ENCODE measurements at places on chromosomes 12 and 14.
A peak's percentile ranks its signal among the peaks of the same experiment; 100 is the strongest.

DNA sequence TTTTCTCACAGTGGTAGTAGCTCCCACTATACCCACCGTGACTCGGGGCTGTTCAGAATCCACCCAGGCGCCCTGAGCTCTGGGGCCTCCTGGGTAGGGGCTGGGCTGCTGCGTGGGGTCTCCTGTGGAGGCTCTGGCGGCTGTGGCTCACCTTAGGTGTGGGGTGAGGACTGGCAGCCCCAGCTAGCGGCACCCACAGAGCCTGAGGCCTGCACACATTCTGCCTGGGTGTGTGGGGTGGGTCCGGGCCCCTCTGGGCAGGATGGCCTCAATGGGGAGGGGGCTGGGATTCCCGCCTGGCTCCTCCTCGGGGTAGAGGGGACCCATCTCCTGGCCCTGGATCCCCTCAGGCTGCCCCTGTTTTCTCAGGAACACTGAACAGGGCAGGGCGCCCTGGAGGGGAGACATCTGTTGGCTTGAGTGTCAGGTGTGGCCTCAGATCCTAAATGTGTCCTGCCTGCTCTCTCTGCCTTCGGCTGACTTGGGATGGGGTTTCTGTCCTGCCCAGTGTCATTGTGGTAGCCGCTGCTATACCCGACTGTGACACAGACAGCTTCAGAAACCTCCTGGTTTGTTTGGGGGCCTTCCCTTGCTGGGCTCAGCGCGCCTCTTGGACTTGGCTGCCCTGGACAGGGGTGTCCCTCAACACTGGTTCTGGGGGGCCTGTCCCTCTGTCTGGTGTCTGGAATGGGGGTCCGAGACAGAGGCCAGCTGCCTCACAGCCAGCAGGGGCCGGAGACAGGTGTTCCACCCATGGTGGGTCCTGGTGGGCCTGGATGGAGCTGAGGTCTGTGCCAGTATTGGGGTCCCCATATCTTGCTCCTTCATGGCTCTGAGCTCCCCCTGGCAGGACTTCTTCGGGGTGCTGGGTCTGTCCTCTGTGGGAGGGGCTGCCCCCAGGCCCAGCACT, 354.9 kb downstream of the TMEM121 start:
- DNase-seq: no peak

GRCh38 chr14:96090441-96091148, 51.4 kb downstream of the C14orf132 start:
- DNase-seq: no peak

GRCh38 chr12:49296034-49296835, 1.3 kb downstream of the PRPH start:
- DNase-seq: no peak

DNA sequence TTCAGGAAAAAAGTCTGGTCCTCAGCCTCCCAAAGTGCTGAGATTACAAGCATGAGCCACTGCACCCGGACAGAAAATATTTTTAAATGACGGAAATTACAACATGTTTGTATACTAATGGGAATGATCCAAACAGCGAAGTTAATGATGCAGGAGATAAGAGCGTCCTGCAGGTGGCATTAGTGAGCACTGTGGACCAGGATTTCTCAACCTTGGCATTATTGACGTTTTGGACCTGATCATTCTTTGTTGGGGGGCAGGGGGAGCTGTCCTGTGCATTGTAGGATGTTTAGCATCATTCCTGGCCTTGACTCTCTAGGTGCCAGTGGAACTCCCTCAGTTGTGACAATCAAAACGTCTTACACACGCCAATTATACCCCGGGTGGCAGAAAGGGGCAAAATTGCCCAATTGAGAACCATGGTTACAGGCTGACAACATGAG, 34.1 kb downstream of the SCFD1 start:
- DNase-seq: no peak

GRCh38 chr12:104751120-104751519, 207.0 kb downstream of the SLC41A2 start:
- DNase-seq: no peak

DNA sequence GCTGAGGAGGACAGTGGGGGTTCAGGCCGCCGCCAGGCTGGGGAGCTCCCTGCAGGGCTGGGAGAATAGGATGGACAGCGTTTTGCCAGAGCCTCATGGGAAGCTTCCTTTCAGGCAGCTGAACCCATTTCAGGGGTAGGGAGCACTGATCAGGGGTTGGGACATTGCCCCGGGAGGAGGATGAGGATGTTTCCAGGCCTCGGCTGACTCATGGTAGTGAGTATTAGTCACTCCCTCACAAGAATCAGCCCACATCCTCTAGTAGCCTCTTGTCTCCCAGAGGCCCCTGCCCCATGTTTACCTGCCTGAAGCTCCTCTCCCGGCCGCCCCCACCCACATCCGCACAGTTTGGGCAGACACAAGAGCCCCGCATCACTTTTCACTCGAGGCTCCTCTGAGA, 89.8 kb downstream of the ZFP36L1 start:
- DNase-seq: no peak

- no peak for DNase-seq
Observed at GRCh38 chr14:52494444-52494843, 57.9 kb downstream of the TXNDC16 start.

DNA sequence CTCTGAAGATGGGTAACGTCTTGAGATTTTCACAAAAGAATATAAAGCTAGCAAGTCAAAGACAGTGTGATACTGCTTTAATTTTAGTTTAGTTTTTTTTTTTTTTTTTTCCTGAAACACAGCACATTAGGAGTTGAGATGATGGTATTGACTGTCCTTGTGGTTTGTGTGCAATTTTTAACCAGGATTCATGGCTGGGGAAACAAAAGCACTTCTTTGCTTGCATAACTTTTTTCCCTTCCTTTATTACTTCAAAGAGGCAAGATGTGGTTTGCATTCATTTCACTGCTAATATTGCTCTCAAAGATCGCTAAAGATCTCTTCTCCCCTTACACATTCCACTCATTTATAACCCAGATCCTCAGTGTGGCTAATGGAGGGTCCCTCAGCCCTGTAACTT, 157.1 kb upstream of the PZP start:
- no peak for DNase-seq

DNA sequence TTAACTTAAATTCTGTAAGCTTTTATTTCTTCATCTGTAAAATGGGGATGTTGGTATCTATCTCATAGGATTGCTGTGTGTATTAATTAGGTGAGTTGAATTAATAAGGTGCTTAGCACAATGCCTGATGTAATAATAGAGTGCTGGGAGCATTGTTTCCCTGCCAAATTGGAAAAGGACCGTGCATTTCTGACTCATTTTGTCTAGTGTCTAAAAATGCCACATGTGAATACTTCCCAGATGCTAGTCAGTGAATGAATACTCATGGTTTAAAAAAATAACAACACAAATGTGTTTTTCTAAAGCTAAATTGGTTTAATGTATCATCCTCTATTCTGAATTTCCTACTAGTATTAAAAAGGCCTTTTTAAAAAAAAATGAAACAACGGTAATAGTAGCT, 45.4 kb upstream of the NEDD1 start:
- DNase-seq: no peak

DNA sequence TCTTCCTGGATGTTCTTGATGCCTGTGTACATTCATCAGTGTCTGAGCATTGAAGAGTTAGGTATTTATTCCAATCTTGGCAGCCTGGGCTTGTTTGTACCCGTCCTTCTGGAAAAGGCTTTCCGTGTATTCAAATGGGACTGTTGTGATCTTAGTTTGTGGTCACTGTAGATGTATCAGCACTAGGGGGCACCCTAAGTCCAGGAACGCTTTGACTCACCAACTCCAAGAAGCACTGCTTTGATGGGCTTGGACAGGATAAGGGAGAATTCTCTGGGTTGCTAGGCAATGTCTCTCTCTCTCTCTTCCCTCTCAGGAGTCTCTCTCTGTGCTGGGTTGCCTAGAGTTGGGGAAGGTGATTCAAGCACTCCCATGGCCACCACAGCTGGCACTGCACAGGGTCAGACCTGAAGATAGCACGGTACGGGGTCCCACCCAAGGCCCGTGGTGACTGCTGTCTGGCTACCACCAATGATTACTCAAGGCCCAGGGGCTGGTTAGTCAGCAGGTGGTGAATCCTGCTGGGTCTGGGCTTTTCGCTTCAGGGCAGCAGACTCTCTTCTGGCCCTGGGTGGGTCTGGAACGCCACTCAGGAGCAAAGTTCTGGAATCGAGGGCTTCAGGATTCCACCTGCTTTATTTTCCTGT, 211.1 kb upstream of the RGS6 start:
- DNase-seq: peak; percentile 9

- DNase-seq: no peak
Observed at GRCh38 chr12:132873724-132874123, 13.7 kb downstream of the CHFR start.

- no peak for DNase-seq
Observed at GRCh38 chr12:5577211-5577612, 145.3 kb downstream of the NTF3 start.

GRCh38 chr12:98185606-98186005, 329.8 kb upstream of the TMPO start:
- no peak for DNase-seq

DNA sequence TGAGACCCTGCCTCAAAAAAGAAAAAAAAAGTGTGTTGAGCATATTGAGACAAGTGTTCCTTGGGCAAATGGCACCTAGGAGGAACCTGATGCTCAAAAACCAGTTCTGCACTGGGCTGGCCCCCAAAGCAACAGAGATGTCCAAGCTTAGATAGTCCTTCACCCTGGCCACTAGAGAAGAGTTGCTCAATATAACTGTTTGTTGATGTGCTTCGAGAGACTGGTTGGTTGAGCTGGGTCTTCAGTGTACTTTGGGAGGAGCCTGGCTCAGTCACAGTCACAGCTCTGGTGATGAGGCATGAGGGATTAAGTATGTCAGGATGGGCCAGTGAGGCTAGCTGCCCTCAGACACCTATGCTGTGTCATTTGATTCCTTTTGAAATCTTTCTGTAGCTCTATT, 38.0 kb downstream of the SLC2A14 start:
- no peak for DNase-seq

DNA sequence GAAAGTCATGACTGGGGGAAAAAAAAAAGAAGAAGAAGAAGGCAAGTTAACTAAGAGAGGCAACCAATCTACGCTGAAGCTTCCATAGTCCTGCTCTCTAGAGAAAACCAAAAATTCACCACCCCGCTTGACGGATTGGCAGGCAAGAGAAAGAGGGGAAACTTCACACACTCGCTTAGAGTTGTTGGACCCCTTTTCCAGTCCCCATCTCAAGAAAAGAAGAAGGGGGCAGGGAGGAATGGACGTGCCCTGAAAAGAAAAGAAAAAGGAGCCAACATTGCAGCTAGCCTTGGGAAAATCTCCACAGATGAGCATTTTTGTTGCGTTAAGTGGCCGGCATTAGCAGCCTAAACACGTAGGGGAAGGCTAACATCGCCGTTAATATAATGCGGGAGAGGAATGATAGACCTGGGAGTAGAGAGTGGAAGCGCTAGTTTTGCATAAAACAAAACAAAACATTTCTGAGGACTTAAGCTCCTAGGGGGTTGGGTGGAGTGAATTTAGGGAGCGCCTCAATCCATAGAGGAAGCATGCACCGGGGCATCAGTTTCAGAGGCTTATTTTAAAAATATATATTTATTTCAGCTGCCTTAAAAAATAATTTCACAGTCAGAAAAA, 11.3 kb upstream of the FOXG1 start:
- no peak for DNase-seq

- no peak for DNase-seq
Observed at GRCh38 chr12:66269757-66270383, 32.4 kb upstream of the HELB start.

DNA sequence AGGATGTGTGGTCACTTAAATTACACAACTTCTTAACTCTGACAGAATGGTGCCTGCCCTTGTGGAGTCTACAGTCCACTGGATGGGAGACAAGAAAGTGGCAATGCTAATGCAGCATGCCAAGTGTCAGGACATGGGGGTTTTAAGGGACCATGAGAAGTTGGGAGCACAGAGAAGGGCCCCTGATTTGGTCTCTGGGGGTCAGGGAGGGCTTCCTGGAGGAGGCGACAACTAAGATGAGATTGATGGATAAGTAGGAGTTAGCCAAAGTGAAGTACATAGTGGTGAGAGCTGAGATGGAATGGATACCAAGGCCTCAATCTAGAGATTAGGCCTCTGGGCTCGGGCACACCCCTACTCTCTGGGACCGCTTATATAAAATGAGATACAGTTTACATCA, 236.7 kb downstream of the CHST11 start:
- DNase-seq: no peak

- no peak for DNase-seq
Observed at GRCh38 chr12:55929306-55929791, 1.6 kb upstream of the DGKA start.

- no peak for DNase-seq
Observed at GRCh38 chr14:52873065-52873464, 77.8 kb downstream of the FERMT2 start.

GRCh38 chr12:52010152-52010622, 3.4 kb downstream of the TAMALIN start:
- peak; percentile 73 for DNase-seq

- DNase-seq: no peak
Observed at GRCh38 chr12:113366827-113367226, 8.4 kb downstream of the PLBD2 start.

GRCh38 chr14:32737621-32738020, 201.1 kb upstream of the NPAS3 start:
- no peak for DNase-seq

- DNase-seq: no peak
Observed at GRCh38 chr14:104221071-104221625, 82.8 kb downstream of the KIF26A start.

- DNase-seq: no peak
Observed at GRCh38 chr12:1851151-1851701, 30.9 kb downstream of the LRTM2 start.

DNA sequence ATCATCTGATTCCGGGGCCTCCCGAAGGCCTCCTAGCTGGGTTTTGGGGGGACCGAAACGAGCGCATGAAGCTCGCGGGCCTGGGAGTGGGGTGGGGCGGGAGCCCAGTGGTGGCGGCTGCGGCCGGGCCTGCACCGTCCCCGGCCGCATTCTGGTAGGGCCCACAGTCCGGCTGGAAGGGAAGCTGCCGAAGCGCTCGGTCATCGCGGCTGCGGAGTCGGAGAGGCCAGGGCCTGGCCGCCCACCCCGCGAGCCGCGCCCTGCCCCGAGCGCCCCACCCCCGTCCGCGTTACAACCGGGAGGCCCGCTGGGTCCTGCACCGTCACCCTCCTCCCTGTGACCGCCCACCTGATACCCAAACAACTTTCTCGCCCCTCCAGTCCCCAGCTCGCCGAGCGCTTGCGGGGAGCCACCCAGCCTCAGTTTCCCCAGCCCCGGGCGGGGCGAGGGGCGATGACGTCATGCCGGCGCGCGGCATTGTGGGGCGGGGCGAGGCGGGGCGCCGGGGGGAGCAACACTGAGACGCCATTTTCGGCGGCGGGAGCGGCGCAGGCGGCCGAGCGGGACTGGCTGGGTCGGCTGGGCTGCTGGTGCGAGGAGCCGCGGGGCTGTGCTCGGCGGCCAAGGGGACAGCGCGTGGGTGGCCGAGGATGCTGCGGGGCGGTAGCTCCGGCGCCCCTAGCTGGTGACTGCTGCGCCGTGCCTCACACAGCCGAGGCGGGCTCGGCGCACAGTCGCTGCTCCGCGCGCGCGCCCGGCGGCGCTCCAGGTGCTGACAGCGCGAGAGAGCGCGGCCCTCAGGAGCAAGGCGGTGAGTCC, at the start of gene KLC1:
Gene KLC1, plus strand, starts transcription at position 528 of the 819 bp plus-strand sequence. CDS start 25,354 bp downstream, outside the sequence.
- DNase-seq: peak; percentile 52

Data from caudate nucleus (tissue), 63 donors.